ENCODE measurements at places on chromosomes 13 and 19.

- DNase-seq: no peak
These were observed 20.4 kb downstream of the ZNF574 start for GRCh38 chr19:42096255-42096837.

GRCh38 chr13:33345842-33346241 lies 60.3 kb upstream of the STARD13 start:
- DNase-seq: no peak

GRCh38 chr13:93797463-93797862 lies 570.9 kb downstream of the GPC6 start:
- DNase-seq: no peak

DNA sequence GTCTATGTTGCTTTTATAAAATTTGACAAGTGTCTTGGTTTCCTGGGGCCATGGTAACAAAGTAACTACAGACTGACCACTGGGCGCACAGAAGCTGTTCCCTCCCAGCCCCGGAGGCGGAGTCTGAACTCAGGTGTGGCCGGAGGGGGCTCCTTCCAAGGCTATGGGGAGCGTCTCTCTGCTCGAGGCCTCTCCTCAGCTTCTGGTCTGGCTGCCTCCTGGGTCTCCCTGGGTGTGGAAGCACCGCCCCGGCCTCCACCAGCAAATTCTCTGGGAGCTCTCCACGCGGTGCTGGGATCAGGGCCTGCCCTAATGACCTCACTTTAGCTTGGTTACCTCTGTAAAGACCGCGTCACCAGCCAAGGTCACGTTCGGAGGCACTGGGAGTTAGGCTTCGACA lies 45.7 kb upstream of the F7 start:
- DNase-seq: no peak

GRCh38 chr19:40666803-40667438 lies 23.5 kb downstream of the NUMBL start:
- no peak for DNase-seq

- DNase-seq: no peak
These were observed 46.9 kb upstream of the VSTM2B start for GRCh38 chr19:29478578-29479565.

- peak; percentile 59 for DNase-seq
These were observed 421 bp downstream of the DGKH start for GRCh38 chr13:42048684-42049453.

- no peak for DNase-seq
These were observed 25.9 kb upstream of the RNASEH2B start for GRCh38 chr13:50883728-50884127.

- no peak for DNase-seq
These were observed 126.9 kb downstream of the SIPA1L3 start for GRCh38 chr19:38033658-38034491.

GRCh38 chr19:49680421-49681351 lies 3.6 kb downstream of the PRMT1 start:
- DNase-seq: peak; percentile 67

DNA sequence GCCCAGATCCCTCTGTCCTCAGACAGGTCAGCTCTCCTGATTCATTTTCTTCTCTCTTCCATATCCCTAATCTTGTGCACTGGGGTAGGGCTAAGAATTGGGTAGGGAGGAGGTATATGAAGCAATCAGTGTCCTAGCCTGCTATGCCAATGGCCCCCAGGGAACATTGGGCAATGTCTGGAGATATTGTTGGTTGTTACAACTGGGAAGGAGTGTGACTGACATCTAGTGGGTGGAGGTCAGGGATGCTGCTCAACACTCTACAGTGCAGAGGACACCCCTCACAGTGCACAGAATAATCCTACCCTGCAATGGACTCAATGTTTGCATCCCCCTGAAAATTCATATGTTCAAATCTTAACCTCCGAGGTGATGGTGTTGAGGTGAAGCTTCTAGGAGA lies 57.5 kb downstream of the CPAMD8 start:
- DNase-seq: peak; percentile 55

- DNase-seq: peak; percentile 80
These were observed 22.1 kb upstream of the SACS start for GRCh38 chr13:23455401-23456185.

GRCh38 chr19:35109395-35110112 lies 6.1 kb upstream of the FXYD3 start:
- DNase-seq: no peak

DNA sequence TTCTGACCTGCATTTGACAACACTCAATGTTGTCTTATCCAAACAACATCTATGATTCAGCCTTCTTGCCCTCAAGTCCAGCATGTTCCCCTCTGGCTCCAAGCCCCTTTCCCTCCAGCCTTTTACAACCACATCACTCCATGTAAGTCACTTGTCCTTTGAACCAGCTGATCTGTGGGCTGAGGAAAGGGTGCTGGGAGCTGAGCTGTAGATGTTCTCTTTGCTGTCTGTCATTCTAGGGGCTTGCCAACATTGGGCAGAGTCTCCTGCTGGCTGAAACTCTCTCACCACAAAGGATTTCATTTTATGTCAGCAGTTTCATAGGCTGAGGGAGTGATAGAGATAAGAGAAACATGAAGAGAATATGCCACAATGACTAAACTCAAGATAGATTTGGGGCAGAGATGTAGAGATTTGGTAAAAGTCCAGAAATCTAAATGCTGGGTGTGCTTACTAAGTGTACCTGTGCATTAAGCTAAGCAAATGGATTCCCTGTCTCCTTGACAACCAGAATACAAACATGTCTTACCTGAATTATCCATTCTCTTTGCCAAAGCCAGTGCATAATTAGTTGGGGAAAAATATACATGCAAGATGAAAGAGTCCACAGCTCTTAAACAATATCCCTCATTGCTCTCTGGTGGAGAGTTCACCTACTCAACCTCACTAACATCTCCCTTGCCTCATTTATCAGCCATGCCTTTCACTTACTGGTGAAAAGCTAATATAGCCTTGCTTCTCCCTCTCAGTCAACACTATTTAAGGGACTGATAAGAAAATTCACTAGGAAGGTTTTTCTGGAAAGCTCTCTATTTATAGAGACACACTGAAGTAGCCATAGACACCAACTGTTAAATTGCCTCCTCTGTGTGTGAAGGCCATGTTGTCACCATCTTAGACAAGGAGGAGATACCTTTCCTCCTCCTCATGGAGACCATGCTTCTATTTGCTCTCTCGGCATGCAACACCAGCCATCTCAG lies 175.5 kb upstream of the SERP2 start:
- peak; percentile 45 for DNase-seq

Data from bronchial epithelial cell (primary cell).